ENCODE measurements at places on chromosomes 16 and 17. TPM values are rescaled to one million over a fixed set of nuclear protein-coding genes. Genes with fewer than 3 reads are reported as not detected.

DNA sequence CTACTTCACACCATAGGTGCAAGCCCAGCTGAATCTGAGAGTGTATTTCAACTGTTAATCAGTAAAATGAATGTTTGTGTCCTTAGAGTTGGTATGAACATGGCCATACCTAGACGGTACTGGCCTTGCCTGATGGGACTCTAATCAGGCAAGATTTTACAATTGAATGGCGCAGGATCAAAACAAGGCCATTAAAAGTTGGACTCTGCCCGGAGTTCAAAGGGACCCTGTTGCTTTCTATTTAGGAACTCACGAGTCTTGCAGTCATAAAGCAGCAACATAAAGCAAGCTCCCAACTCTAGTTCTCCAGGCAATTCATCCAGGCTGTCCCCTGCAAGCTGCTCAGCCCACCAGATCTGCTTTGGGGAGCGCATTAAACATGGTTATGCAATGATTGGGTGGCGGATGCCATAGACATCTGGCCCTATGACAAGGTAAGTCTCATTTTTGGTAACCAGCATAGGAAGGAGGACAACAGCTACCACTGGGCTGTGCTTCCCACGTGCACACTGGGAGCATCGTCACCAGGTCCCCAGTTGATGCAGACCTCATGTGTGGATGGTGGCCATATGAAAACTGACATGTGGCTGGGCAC lies 8.8 kb downstream of the TMEM186 start:
- DNase-seq, result peak; percentile 74

The CDK3 gene
- total RNA-seq, result 16.9 TPM

- no peak for DNase-seq
These were observed 12.1 kb downstream of the USP6 start for GRCh38 chr17:5127910-5128309.

- peak; percentile 50 for DNase-seq
These were observed 344 bp downstream of the PSME3IP1 start for GRCh38 chr16:57185446-57185944.

The KRT32 gene
- not detected for total RNA-seq

DNA sequence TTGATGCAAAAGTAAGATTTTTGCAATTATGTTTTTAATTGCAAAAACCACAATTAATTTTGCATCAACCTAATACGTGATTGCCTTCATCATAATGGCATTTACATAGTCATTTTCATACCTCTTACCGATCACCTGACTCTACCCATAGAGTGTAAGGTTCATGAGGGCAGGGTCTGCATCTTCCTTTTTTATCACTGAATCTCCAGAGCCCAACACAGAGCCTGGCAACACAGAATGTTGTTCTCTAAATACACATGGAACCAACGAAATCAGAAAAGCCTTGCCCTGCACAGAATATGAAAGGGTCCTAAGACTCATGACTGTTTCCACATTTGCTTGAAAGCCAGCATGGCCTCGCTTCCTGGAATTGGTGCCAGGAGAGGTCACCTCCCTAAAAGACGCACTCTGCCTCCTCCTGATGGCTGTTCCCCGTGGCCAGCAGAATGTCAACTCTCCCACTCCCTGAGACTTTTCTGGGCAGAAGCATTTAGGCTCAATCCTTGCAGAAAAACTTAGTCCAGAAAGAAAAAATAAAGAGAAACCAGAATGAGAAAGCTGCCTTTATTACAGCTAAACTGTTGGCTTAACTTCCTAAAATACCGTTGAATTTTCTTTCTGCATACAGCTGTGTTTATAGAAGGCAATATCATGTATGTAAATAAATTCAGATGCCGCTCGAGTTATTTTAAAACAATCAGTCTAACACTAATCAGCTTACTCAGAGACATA lies 327.8 kb upstream of the MAF start:
- peak; percentile 9 for DNase-seq

- no peak for DNase-seq
These were observed 23.3 kb downstream of the LLGL2 start for GRCh38 chr17:75548813-75549212.

The USP43 gene
- total RNA-seq, result 16.0 TPM

DNA sequence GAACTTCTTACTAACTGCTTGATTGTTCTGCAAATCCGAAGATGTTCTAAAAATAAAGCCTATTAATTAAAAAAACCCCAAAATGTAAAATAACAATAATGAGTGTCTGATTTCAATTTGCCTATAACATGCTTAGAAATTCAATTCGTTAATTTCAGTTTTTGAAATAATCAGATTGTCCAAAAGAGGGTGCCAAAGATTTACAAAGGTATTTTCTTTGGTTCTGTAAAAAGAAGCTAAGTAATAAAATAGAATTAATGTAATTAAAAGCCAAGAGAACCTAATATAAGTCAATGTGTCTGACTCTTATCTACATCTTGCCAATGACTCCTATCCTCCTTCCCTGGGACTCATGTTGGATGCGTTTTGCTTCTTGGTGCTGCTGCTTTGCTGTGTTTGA lies 75.0 kb upstream of the CPHXL start:
- DNase-seq, result no peak

- DNase-seq, result no peak
These were observed 169.3 kb downstream of the CYB561 start for GRCh38 chr17:63276821-63277220.

GRCh38 chr17:34366010-34366409 lies 3.0 kb upstream of the CCL1 start:
- no peak for DNase-seq

The EFCAB5 gene
- 1.00 TPM for total RNA-seq

The LCAT gene
- 30.7 TPM for total RNA-seq

The CLEC18A gene
- total RNA-seq, result 2.2 TPM

GRCh38 chr17:64736804-64737492 lies 74.8 kb upstream of the SMURF2 start:
- DNase-seq, result peak; percentile 50

DNA sequence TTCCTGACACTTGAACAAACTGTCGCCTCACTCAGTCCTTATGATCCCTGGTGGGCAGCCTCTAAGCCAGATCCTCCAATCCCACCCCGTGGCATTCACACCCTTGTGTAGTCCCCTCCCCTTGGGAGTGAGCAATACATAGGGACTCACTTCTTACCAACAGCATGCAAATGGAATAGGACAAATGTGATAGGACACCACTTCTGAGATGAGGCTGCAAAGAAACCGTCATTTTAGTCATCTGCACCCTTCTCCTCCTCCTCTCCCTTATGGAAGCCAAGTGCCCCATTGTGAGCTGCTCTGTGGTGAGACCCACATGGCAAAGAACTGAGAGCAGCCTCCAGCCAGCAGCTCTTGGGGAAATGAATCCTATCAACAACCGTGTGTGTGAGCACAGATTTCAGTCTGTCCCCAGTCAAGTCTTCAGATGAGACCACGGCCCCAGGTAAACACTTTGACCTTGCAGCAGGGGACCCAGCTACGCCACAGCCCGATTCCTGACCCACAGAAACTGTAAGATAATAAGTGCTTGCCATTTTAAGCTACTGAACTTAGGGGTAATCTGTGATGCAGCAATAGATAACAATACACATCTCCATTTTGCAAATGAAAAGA lies 46.9 kb downstream of the ZFHX3 start:
- no peak for DNase-seq

DNA sequence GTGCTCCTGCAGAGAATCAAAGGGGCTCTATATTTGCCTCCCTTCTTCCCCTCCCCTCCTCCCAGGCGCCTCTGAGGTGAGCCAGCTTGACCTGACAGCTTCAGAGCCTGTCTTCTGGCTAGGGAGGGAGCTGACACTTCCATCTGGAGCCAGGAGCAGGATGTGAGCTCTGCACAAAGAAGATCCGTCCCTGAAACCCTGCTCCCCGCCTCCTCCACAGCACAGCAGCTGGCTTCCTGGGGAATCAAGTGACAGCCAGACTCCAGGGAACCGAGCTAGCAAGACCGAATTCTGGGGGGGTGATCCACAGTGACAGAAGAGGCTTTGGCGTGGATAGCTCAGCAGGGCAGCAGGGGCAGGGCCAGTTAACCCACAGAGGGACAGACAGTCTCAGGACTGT lies 37.2 kb downstream of the CCDC182 start:
- DNase-seq, result no peak

- DNase-seq, result no peak
These were observed 228.9 kb upstream of the TNRC6C start for GRCh38 chr17:77729587-77729986.

DNA sequence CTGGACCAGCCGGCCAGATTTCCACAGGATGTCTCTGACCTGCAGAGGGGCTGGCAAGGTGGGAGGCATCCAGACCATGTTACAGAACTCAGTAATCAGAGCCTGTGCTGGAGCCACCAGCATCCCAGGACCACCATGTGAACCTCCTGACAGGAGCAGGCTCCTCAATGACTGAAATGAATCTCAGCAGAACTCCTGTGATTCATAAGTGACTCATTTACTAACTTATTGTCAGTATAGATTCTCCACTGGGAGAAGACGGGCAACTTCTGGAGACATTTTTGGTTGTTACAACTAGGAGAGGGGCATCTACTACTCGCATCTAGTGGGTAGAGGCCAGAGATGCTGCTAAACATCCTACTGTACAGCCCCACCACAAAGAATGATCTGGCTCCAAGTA lies 3.1 kb upstream of the WWOX start:
- DNase-seq, result no peak

DNA sequence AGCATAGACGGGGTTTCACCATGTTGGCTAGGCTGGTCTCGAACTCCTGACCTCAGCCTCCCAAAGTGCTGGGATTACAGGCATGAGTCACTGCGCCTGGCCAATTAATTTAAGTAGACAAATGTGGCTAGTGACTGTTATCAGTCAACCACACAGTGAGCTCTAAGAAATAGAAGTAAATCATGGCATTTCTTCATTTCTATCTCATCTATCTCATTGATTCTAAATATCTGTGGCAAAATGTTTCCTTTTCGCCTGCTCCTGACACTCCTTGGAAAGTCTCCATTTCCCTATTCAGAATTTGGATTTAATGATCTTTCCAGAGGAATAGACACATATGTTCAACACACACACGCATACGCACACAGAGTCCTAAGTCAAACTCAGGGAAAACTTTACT lies 81.3 kb downstream of the HIC1 start:
- no peak for DNase-seq

The WFDC1 gene
- total RNA-seq, result 91.3 TPM

The MEFV gene
- total RNA-seq, result 0.37 TPM

DNA sequence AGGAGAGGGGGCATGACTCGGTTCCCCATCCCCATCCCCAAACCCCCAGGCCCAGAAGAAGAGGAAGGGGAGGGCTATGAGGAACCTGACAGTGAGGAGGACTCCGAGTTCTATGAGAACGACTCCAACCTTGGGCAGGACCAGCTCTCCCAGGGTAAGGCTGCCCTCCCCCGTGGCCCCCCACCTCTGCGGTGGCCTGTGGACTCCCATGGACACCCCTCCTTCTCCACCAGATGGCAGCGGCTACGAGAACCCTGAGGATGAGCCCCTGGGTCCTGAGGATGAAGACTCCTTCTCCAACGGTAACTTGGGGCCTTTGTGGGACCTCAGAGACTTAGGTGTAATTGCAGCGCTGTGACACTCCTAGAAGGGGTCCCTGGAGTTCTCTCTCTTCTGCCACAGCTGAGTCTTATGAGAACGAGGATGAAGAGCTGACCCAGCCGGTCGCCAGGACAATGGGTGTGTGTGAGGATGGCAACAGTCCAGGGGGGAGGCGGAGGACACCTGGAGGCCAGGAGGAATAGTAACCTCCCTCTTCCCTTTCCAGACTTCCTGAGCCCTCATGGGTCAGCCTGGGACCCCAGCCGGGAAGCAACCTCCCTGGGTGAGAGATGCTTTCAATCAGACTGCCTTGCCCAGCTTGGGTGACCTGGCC lies 5.6 kb downstream of the CD19 start:
- no peak for DNase-seq
